Esophagus (tissue), 2 donors: ENCODE measurements at places on chromosomes 16 and 17. TPM values are rescaled to one million over a fixed set of nuclear protein-coding genes. Genes with fewer than 3 reads are reported as not detected.

Gene SHISA9
- polyA plus RNA-seq: 0.04 TPM

Gene OTOP2
- 0.77 TPM for polyA plus RNA-seq

Gene TXNL4B
- 4.5 TPM for polyA plus RNA-seq

Gene TPSG1
- polyA plus RNA-seq: 0.10 TPM

Gene PPY
- polyA plus RNA-seq: not detected

Gene WSB1
- 64.4 TPM for polyA plus RNA-seq

Gene CPNE7
- 4.5 TPM for polyA plus RNA-seq

Gene RAB37
- polyA plus RNA-seq: 0.86 TPM

Gene BRIP1
- 1.7 TPM for polyA plus RNA-seq

Gene TERB1
- polyA plus RNA-seq: not detected

Gene CES5A
- 0.04 TPM for polyA plus RNA-seq

Gene GPR139
- polyA plus RNA-seq: not detected

Gene LGALS9
- polyA plus RNA-seq: 29.5 TPM

Gene NEK8
- 5.3 TPM for polyA plus RNA-seq

Gene LPO
- not detected for polyA plus RNA-seq

Gene KRTAP4-6
- polyA plus RNA-seq: not detected

Gene CLEC18B
- 11.8 TPM for polyA plus RNA-seq

Gene EVI2A
- 1.7 TPM for polyA plus RNA-seq

Gene ADAMTS18
- under 0.01 TPM for polyA plus RNA-seq

Gene MYH10
- polyA plus RNA-seq: 3.2 TPM

Gene DNAH2
- 0.06 TPM for polyA plus RNA-seq

Gene NMRAL1
- polyA plus RNA-seq: 39.8 TPM

Gene STH
- not detected for polyA plus RNA-seq

Gene DBNDD1
- polyA plus RNA-seq: 17.9 TPM

Gene ZNF624
- polyA plus RNA-seq: 0.99 TPM

Gene KRTAP4-9
- not detected for polyA plus RNA-seq

Gene VMO1
- 1.3 TPM for polyA plus RNA-seq

Gene XAF1
- polyA plus RNA-seq: 26.8 TPM

Gene ACADVL
- polyA plus RNA-seq: 484 TPM

Gene CLDN7
- polyA plus RNA-seq: 271 TPM

Gene CD300E
- 0.12 TPM for polyA plus RNA-seq

Gene NCBP3
- 17.1 TPM for polyA plus RNA-seq

Gene KCNG4
- polyA plus RNA-seq: not detected

Gene LLGL1
- 12.5 TPM for polyA plus RNA-seq

Gene EVPL
- polyA plus RNA-seq: 229 TPM
